Effector CD8-positive, alpha-beta T cell (primary cell): ENCODE measurements at places on chromosomes 3 and 15.

- DNase-seq: no peak
These were observed 48.9 kb downstream of the PTPRG start for GRCh38 chr3:61610316-61610715.

GRCh38 chr3:55910543-55910942, 423.4 kb upstream of the WNT5A start:
- DNase-seq: no peak

DNA sequence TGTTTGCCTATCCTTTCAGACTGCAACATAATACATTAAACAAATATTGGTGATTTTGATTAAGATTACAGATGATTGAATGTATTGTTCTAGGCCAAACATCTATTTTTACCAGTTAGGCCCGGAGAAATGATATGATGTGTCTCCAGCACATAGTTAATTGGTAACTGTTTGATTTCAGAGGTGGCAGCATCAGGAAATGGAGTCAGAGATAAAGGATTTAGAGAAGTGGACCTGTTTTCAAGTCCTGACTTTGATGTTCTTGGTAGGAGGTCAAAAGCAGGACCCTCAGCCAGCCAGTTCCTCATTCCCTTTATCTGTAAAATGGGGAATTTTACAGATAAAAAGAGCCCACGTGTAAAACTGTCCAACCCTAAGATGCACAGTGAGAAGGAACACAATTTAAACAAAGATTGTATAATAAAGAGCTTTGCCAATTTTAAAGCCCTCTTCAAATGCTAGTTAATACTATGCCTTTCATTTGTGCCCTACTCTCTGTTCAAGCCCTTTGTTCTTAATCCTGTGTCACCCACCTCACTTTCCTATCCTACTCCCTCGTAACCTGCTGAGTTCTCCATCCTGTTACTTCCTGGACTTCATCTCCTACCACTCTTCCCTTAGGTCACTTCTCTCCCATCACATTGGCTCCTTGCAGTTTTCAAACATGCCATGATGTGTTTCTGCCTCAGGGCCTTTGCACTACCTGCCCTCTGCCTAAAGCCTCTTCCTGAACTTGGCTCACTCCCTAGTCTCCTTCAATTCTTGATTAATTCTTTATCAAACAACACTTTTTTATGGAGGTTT, 2.5 kb downstream of the TMEM212 start:
- DNase-seq: no peak

DNA sequence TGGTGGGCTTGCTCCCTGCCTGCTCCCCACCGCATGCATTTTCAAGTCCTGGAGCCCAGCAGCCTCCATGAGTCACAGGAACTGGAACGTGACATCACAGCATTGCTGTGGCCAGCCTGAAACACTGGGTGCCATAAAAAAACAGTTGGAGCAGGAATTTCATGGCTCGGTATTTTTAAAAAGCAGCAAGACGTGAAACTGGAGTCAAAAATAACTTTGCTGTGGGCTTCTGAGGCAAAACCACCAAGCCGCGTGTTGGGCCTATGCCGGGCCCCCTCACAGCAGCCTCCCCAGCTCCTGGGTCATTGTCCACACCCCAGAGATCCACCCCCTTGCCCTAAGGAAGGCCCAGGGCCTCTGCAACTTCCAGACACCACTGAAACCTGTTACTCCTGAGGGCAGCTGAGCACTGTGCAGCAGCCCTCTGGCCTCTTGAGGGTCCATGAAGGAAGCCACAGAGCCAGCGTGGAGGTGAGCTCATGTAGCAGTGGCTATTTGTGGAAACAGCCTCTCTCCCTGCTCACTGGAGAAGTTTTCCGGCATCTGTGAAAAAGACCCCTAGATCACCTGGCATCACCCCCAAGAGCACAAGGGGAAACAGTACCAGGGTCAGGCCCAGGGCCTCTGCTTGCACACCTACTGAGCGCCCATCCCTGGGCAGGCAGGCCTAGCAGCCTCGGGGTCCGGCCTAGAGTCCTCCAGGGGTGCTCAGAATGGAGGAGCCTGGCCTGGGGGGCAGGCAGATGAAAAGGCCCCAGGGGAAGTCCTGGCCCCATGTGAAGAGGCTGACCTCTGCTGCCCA, 34.0 kb upstream of the DUSP7 start:
- no peak for DNase-seq

- no peak for DNase-seq
These were observed 37.7 kb upstream of the FGD5 start for GRCh38 chr3:14780927-14781507.

- DNase-seq: no peak
These were observed 14.4 kb upstream of the SENP7 start for GRCh38 chr3:101527441-101527840.

DNA sequence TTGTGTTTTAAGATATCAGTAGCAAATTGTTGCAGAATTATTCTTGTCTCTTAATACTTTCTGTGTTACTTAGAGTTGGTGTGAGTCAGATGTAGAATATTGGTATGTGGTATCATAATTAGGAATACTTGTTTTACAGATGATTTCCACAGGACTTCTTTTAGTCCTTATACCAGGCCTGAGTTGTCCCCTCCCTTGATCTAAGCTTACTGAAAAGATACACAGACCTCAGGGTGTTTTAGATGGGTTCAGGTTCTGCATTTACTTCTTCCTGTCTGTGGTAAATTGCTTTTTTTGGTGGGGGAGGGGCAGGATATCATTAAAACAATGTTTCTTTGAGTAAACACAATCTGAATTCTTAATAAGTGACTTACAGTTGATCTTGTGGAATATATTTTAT, 14.2 kb downstream of the DZIP3 start:
- no peak for DNase-seq

- DNase-seq: no peak
These were observed 3.9 kb upstream of the FGF12 start for GRCh38 chr3:192731233-192731632.

- no peak for DNase-seq
These were observed 60.7 kb upstream of the SGO1 start for GRCh38 chr3:20246662-20247061.

GRCh38 chr3:62962714-62963113, 87.5 kb upstream of the CADPS start:
- DNase-seq: no peak

GRCh38 chr3:17238023-17238422, 353.3 kb downstream of the PLCL2 start:
- DNase-seq: no peak

GRCh38 chr15:41886741-41887140, 7.1 kb downstream of the SPTBN5 start:
- no peak for DNase-seq

GRCh38 chr3:182808041-182808770, 14.9 kb downstream of the ATP11B start:
- DNase-seq: no peak

- DNase-seq: no peak
These were observed 281.2 kb upstream of the ALCAM start for GRCh38 chr3:105085506-105085905.

DNA sequence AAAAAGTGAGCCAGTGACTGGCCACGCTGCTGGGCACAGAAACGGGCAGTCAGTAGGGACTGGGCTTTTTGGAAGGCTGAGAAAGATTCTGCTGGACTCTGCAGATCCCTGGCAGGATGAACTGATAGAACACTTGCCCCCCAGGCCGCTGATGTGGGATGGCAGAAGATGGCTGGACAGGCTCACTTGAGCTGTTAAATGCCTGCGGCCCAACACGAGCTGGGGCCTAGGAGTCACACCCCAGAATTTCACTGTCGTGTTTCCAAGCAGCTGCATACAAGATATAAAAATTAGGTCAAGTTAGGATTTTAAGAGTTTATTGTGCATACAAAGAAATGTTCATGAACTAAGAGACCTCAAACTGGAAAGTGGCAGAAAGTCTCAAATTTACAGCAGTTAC, 26.9 kb downstream of the GLDN start:
- no peak for DNase-seq

DNA sequence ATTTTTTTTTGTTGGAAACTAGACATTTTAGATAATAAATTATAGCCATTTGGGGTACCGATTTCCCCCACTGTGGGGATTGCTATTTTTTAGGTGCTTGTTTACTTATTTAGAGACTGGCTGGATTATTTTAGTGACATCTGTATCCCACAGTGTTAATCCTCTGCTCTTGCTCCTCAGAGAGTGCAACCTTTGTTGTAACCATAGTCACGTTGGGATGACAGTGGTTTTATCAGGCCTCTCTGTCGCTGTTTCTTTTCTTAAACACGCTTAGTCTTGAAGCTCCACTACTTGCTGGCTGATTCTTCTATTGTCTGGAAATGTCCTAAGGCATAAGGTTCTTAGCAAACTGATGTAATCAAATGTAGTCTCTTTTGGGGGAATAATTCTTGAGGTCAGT, 451.6 kb upstream of the SEMA6D start:
- DNase-seq: no peak

GRCh38 chr15:71509139-71509538, 301.2 kb upstream of the NR2E3 start:
- DNase-seq: no peak

DNA sequence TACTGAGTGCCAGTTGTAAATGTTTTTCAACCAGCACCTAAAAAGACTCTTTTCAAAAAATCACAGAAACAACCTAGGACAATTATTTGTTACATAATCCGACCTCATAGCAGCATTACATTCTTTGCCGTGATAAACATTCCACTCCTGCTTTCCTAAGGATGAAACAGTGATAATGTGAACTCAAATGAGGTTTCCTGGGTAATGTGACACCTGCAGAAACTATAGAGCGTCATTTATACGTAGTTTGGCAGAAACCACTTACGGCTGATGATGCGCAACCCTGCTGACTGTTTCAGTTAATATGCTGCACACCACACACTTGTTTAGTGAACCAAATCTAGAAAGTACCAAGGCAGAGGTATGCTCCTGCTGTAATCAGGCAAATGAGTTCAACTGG, 55.8 kb downstream of the SEMA6D start:
- no peak for DNase-seq

DNA sequence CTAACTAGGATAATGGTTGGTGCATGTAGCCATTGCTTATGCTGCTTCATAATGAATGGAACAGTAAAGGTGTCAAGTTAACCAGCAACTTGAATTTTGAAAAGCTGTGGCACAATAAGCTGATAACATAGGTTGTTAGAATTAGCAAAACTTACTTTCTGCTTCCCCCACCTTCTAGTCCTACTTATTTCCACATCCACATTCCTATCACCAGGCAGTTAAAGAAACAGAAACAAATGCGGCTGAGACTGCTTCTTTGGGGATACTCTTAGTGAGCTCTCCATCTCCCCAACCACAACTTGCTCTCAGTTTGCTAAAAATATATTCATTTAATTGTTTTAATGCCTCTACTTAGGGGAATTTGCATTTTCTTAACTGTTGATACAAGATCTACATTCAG, 215.1 kb downstream of the TIGIT start:
- DNase-seq: no peak

DNA sequence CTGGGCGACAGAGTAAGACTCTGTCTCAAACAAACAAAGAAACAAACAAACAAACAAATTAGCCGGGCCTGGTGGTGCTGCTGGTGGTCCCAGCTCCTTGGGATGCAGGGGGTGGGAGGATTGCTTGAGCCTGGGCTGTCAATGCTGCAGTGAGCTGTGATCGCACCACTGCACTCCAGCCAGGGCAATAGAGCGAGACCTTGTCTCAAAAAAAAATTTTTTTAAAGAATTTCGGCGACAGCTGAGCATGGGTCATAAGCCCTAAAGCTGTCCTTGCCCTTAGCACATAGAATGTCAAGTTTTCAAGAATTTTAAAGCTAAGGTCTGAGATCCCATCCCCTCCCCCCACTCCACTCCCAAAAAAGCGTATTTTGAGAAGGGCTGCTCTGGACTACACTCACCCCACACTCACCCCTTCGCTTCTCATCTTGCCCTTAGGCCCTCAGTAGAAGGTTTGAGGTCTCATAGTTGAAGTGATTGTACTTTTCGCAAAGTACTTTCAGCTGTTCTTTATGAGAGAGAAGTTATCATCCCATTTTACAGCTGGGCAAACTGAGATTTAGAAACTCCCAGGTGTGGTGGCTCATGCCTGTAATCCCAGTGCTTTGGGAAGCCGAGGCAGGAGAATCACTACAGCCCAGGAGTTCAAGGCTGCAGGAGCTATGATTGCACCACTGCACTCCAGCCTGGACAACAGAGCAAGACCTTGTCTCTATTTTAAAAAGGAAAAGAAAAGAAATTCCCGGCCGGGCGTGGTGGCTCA, 34.3 kb upstream of the FLNB start:
- no peak for DNase-seq

DNA sequence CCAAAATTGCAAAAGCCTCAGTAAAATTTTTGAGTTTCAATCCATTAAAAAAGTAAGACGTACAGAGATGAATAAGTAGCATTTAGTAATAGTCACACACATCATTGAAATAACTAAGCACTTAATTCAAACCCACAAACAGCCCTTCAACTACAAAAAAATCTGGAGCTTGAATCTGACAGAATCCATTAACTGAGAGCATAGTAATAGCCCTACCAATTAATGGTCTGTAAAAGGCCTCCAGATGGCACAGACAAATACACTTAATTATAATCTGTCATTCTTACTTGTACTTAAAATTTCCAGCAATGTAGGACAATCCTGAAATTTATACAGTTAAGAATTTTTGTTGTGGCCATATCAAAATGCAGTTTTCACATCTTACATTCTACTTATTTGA, 246.9 kb downstream of the VGLL3 start:
- DNase-seq: no peak

- no peak for DNase-seq
These were observed 4.0 kb downstream of the VILL start for GRCh38 chr3:37994639-37994972.

GRCh38 chr15:39040861-39041260, 476.2 kb upstream of the RASGRP1 start:
- DNase-seq: no peak

DNA sequence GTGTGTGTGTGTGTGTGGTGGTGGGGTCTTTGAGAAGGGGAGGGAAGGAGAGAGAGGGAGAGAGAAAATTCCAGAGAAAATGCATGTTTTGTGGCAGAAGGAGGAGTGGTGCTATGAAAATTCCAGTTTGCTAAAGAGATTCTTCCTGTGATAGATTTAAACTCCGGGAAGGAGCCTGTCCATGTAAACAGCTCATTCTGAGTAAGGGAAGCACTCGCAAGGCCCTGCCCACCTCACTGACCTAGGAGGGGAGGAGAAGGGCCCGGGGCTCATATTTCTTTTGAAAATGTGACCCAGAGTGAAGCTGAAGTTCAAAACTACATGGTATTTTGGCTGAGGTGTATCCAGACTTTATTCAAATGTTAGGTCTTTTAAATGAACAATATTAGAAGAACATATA, 41.3 kb downstream of the ADAMTSL3 start:
- no peak for DNase-seq

DNA sequence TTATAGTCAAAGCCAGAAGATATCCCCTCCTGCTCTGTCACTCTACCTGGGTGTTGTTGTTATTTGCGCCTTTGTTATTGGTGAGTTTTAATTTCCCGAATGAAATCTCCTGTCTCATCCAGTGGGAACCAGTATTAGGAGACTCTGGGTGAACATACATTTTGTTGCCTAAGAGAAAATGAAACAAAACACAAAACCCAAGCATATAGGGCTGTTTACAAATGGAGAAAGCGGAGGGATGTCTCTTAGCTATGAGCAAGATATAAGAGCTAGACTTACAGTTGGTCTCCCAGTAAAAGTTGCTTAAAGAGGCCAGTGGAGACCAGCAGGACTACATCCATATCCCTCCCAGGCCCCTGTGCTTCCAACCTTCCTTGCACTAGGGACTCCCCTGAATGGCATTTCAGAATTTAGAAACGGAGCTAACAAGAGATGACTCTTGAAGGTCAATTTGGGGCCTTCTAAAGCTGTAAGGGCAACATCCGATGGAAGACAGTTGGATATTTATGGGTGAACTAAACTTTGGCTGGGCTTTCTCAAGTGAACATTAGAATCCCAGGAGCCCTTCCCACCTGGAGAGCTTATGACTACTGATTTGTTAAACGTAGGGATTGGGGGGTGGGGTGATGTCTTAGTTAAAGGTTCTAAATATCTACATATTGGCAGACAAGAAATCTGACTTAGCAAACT, 2.7 kb downstream of the EOMES start:
- DNase-seq: no peak
